ENCODE measurements at places on chromosomes 13 and 19.

DNA sequence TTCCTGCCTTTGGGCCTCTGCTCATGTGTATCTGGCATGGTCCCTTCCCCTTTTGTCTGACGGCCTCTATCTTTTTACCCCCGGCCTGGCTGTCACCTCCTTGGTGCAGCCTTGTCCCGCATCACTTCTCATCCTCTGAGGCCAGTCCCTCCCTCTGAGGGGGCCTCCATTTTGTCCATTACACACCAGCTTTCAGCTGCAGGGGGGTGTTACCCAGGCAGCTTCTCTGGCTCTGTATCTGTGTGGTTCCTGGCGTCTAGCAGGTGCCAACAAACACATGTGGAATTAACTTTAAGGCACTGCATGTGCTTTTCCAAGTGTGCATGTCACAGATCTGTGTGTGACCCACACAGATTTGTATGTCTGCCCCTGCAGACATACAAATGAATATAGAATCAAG lies 52.4 kb downstream of the LYL1 start:
- peak overlapping the region; percentile 92 for H3K27ac ChIP-seq
- H3K4me1 ChIP-seq: peaks cover 96% of the 10 kb centered on the region
- no peak for DNase-seq
- no peaks in the 10 kb centered on the region for H3K36me3 ChIP-seq

GRCh38 chr13:32471187-32471922 lies 43.4 kb upstream of the N4BP2L1 start:
- no peak for DNase-seq
- H3K36me3 ChIP-seq: no peaks in the 10 kb centered on the region
- no peak overlapping the region for H3K27ac ChIP-seq

DNA sequence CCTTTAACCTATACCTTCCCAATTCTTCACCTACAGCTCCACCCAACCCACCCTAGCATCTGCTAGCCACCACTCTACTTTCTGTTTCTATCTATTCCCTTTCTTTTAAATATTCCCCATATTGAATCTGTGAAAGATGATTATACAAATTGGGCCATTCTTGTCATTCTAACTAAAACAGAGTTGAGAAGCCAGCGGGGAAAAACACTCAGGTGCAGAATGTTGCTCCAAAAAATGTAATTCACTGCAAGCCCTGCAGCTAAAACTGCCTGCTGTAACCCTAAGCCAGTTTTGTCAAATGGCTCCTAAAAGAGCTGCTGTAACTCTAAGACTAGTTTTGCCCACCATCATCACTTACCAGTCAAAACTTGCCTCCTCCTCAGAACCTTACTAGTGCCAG lies 1468.6 kb upstream of the MIR17HG start:
- H3K27ac ChIP-seq: no peak overlapping the region
- H3K27me3 ChIP-seq: no peaks in the 10 kb centered on the region
- DNase-seq: no peak
- H3K4me1 ChIP-seq: no peaks in the 10 kb centered on the region

DNA sequence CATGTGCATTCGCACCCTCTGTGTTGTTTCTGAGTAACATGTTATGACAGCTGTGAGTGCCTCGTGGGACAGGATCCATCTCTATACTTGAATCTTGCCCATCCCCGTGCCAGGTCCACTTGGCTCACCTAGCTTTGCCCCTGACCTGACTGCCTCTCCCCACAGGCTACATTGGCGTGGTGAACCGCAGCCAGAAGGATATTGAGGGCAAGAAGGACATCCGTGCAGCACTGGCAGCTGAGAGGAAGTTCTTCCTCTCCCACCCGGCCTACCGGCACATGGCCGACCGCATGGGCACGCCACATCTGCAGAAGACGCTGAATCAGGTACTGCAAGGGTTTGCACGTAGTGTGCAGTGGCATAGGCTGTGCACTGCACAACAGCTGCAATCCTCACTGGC lies 53.2 kb downstream of the TMED1 start:
- H3K4me1 ChIP-seq: peaks cover 24% of the 10 kb centered on the region
- no peaks in the 10 kb centered on the region for H3K27me3 ChIP-seq
- no peak overlapping the region for H3K27ac ChIP-seq
- no peak for DNase-seq

DNA sequence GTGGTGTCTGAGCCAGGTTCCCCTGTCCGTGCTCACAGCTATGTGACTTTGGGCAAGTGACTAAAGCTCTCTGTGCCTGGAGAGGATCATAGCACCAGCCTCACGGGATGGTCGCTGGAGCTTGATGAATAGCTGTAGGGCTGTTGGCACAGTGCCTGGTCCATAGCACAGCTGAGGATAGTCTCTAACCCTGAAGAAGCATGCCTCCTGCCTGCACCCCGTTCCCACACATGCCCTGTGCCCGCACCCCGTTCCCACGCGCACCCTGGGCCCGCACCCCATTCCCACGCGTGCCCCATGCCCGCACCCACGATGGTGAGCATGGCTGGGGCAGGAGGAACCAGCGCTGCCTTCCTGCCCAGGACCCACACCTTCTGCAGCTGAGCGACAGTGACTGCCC lies 63.7 kb upstream of the F7 start:
- peaks cover 4% of the 10 kb centered on the region for H3K27me3 ChIP-seq
- peaks cover 23% of the 10 kb centered on the region for H3K36me3 ChIP-seq
- H3K4me1 ChIP-seq: no peaks in the 10 kb centered on the region
- no peak overlapping the region for H3K27ac ChIP-seq
- no peak overlapping the region for H3K4me3 ChIP-seq

DNA sequence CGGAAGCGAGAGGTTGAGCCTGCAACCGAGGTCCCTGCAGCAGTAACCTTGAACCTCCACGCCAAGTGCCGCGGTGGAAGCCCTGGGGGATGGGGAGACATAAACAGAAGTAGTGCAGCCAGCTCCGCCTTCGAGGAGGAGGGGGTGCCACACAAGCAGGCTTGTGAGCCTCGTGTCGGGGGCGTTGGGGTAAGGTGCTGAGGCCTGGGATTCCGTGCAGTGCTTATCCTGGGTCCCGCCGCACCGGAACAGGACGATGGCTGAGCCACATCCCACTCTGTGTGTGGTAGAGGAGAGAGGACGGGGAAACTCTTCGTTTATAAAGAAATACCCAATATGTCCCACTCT lies 51.0 kb downstream of the SOX1 start:
- DNase-seq: no peak
- peaks cover 55% of the 10 kb centered on the region for H3K27me3 ChIP-seq
- no peaks in the 10 kb centered on the region for H3K4me1 ChIP-seq
- H3K4me3 ChIP-seq: no peak overlapping the region

GRCh38 chr13:63107179-63107943 lies 1691.7 kb upstream of the PCDH20 start:
- DNase-seq: no peak
- H3K4me3 ChIP-seq: no peak overlapping the region
- H3K36me3 ChIP-seq: no peaks in the 10 kb centered on the region
- no peak overlapping the region for H3K27ac ChIP-seq

All from suprapubic skin (tissue), 4 donors.